ENCODE measurements at places on chromosomes 7 and 10.

GRCh38 chr7:98911916-98912315 is 33.6 kb downstream of the TRRAP start:
- DNase-seq, result no peak

DNA sequence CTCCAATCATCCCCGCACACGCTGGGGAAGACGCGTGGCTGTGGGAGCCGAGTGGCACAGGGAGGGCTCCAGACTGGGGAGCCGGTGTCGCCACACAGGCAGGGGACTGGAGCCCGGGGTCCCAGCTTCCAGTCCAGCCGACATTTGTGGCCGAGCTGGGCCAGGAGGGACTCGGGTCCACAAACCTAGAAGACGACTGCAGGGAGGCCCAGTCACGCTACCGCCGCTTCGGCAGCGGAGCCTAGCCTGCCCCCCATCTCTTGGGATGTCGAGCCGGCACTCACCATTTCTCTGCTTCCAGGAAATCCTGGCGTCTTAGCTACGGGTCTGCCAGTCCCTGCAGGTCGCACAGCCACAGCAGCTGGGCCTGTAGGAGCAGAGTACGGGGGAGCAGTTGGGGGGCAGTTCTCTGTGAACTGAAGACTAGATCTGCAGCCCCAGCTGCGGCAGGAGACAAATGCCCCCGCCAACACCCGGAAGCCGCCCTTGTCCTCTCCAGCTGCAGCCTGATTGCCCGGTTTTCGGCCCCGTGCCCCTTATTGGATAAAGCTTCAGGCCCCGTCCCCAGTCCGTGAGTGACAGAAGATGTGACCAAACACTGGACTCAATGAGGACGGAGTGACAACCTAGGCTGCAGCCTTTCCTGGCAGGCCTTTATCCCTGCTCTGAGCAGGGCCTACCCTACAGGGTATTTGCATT is 270.7 kb downstream of the ZNF33B start:
- DNase-seq, result peak; percentile 96

DNA sequence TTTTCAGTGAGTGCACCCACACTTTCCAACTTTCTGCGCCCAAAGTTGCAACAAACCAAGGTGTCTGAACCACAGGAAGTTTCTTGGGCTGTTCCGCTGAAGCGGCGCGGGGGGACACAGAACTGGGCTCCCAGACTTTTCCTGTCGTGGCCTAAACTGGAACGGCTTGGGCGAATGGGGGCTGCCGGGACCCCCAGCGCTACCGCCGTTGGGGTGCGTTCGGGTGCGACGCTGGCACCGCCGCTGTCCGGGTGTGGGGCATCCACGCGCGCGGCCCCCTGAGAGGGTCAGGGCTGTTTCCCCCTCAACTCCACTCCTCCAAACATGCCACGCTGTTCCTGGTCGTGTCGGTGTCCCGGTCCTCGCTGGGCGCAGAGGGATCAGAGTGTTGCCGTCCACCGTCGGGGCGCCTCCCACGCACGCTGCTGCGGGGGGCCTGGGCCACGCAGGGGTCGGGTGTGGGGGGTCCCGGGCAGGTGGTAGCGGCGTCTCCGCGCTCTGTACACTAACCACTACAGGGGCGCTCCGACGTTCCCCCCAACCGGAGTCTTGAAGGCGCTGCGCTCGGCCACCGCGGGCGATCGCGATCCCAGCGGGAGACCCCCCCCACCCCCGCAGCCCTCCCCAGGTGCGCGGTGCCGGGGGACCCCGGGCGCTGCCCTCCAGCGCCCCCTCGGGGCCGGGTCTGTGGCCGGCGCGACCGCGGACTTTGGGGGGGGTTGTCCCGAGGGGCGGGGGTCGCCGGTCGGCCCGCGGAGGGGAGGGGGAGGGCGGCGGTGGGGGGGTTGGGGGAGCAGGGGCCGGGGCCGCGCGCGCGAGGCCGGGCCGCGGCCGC is 2.2 kb upstream of the CUX1 start:
- peak; percentile 82 for DNase-seq

DNA sequence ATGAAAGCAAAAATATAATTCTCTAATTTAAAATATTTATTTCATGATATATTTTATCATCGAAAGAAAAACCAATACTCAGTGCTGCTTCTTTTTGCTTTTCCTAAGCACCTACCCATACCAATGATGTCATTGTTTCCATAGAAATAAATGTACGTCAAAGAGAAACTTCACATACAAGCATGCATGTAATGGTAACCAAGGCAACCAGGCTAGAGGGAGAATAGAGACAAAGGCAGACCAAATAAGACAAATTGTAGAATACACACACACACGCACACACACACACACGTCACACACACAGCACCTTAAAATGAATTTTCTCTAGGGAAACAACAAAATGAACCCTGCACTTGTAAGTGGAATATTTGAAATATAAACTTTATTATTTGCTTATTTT is 75.5 kb downstream of the MACC1 start:
- no peak for DNase-seq

- no peak for DNase-seq
Measured at GRCh38 chr10:87702260-87702972, 42.7 kb downstream of the PAPSS2 start.

DNA sequence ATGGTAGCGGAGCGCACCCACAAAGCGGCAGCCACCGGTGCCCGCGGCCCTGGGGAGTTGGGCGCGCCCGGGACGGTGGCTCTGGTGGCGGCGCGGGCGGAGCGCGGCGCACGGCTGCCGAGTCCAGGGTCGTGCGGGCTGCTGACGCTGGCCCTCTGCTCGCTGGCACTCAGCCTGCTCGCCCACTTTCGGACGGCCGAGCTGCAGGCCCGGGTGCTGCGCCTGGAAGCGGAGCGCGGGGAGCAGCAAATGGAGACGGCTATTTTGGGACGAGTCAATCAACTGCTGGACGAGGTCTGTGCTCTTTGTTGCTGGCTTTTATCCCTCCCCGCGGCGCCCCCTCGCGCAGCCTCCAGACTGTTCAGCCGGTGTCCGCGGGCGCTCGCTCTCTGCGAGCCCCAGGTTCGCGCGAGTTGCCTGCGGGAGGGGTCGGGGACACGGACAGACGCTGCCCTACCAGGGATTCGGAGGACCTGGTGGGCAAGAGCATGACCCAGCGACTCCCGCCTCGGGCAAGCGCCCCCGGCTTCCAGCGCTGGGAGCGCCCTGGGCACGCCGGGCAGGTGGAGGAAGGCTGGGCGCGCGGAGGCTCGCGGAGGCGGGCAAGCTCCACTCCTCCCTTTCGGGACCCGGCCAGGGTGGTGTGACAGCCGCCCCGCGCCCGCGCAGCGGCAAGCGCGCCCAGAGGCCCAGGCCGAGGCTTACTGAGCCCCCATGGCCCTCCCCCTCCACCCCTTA is 887 bp downstream of the COL13A1 start:
- peak; percentile 76 for DNase-seq

DNA sequence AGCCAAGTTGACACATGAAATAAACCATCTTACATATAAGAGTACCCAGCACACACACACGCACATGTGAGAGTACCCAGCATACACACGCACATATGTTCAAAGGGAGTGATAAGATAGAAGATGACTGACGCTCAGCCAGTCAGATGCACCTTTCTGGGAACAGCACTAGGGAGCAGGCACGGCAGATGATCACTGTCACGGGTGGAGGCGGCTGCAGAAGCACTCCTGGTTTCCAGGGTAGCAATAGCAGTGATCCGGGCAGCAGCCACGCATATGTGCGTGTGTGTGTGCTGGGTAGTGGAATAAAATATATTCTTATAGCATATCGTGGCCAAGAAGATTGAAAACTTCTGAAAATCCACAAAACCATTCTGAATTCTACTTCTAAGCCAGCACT is 85.8 kb upstream of the NAMPT start:
- DNase-seq, result no peak

- peak; percentile 70 for DNase-seq
Measured at GRCh38 chr10:58637352-58637751, 124.7 kb downstream of the BICC1 start.

DNA sequence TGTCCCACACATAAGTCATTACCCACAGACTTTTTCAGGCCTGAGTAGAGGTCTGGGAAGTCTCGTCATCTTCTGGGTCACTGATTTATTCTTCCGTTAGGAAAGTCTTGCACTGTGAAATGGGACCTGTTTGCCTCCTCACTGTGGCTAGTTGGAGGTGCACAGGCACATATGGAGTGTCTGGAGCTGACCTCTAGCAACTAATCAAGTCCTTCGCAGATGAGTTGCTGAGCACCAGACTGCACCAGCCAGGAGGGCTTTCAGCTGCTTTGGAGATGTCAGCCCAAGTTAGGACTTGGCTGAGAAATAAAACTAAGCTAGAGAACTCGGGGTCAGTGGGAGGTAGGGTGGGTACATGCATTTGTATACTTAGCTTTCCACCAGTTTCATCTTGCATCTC is 578.0 kb downstream of the GRID1 start:
- DNase-seq, result no peak

Data from AG20443 (cell line).